Inflammatory macrophage (primary cell): ENCODE measurements at places on chromosomes 7 and 10.
A peak's percentile ranks its signal among the peaks of the same experiment; 100 is the strongest.

GRCh38 chr7:148931470-148931869, 47.4 kb upstream of the EZH2 start:
- DNase-seq, result no peak

- DNase-seq, result no peak
These were observed 13.9 kb downstream of the HECTD2 start for GRCh38 chr10:91424016-91424415.

DNA sequence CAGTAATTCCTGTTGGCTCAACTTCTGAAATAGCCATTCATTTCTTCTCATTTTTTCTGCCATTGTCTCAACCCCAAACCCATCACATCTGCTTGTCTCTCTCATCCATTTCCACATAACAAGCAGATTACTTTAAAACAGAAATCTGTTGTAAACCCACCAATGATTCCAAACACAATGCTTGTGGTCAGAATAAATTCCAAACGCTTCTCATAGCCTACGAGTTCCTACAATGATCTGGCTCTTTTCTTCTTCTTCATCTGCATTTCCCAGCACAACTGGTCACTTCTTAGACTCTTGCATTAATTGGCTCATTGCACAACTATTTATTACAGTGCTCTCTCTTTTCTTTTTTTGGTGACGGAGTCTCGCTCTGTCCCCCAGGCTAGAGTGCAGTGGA, 364.1 kb downstream of the GATA3 start:
- no peak for DNase-seq

DNA sequence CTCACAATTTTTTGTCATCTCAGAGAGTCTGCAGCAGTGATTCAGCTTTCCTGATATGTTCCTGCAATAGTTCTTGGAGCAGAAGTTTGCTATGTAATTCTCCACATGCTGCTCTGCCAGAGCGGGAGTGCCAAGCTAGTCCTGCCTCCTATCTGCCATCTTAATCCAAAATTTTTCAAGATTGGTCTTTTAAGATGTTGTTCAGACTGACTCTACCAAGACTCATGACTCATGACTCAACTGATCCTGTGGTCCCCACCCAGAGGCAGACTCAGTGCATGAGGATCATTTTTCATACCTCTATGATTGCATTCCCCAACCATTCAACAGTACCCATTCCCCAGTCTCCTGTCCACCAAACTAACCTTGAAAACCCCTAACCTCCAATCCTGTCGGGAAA, 470.8 kb downstream of the INHBA start:
- no peak for DNase-seq

GRCh38 chr7:101723835-101724234, 93.6 kb upstream of the CUX1 start:
- DNase-seq, result no peak

- DNase-seq, result no peak
These were observed 77.9 kb downstream of the ARHGAP22 start for GRCh38 chr10:48526846-48527505.

DNA sequence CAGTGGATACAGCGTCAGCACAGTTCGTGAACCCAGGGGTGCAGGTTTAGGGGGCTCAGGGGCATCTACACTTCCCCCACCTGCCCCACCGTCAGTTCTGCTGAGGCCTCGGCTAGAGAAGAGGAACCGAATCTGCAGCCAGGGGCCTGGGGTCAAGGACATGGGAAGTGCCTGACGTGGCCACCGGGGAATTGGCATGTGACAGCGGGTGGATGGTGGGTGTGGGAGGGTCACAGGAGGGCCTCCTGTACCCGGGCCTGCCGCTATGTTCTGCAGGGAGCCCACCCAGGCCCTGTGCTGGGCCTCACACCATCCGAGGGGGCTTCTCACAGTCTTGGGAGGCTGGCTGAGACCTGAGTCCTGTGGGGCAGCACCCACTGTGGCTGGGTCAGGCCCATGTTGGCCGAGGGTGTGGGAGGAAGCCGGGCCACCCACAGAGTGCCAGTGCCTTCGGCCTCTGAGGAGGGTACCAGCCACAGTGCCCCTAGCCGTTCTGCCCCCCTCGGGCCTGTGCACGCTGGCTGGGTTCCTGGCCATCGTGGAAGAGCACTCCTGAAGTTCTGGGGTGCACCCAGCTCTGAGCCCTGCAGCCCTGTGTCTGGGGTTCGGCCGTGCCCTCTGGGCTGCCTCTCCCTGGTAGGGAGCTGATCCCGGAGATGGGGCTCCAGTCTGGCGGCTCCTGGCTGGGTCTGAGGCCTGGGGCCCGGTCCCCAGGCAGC, 5.9 kb downstream of the TTYH3 start:
- DNase-seq, result peak; percentile 93

DNA sequence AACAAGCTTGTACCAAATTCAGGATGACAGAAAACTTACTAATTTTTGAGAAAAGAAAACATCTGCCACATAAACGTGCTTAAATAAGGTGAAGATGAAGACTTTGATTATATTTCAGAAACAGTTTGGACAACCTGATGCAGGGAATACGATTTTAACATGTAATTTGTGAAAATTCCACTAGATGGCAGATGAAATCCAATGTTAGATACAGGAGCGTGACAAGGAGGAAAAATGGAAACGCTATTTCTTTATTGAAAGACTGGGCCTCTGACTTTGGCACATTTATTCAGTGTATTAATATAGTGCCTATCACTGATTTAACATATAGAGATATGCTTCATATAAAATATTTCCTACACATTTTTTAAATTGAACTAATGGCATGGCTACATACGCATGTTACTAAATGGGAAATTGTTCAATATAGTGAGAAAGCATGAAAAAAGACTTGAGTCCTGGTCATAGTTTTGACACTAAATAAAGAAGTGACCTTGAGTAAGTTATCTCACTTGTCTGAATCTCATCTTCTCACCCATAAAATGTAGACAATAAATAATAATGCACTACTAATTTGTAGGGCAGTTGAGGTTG, 60.7 kb downstream of the CD36 start:
- peak; percentile 62 for DNase-seq

- no peak for DNase-seq
These were observed 21.5 kb downstream of the HERC4 start for GRCh38 chr10:68053553-68053952.

- DNase-seq, result peak; percentile 18
These were observed 45.9 kb upstream of the ARHGAP12 start for GRCh38 chr10:31974434-31975124.

DNA sequence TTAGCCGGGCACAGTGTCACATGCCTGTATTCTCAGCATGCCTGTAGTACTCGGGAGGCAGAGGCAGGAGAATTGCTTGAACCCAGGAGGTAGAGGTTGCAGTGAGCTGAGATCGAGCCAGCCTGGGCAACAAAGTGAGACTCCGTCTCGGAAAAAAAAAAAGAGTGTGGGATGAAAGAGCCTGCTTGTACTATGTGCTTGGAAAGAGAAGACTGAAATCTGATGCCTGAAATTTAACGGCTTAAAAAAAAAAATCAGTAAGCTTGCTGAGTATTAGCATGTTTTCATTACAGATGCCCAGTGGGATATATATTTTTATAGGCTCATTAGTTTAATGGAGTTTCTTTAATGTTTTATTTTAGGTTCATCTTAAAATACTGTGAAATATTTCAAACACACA, 4.2 kb downstream of the NT5C2 start:
- no peak for DNase-seq

GRCh38 chr10:79268161-79268601, 79.1 kb upstream of the PPIF start:
- DNase-seq, result peak; percentile 38

DNA sequence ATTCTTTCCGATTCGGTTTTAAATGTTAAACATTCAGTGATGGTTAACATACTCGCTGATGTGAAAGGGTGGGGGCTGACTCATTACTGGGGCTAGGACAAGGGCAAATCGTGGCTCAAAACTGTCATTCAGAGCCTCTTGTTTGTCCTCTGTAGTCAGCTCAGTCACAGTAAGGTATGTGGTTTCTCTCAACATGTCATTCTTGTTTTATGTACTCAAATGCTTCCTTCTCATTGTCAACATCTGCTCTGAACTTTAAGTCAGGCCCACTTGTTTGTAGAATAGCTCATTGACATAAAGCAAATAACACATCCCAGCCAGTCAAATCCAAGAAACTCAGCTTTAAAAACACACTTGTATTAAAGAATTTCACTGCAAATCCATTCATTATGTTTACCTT, 7.3 kb downstream of the SLC16A9 start:
- DNase-seq, result no peak

DNA sequence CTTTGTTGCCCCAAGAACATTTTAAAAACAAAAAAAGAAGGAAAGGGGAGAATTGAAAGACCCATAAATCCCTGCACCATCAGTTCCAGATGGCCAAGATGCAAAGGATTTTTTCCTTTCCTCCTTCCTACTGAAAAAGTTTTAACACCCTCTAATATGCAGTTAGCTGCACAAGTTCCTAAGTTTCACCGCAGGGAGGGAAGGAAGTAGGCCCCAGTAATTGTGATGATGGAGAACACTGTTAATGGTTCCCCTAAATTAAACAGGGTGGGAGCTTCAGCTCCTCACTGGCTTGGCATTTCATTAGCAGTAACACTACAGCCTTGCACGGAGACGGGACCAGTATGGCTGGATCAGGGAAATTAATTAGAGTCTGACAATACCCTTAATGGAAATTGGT, 63.7 kb upstream of the PPIF start:
- no peak for DNase-seq

- DNase-seq, result no peak
These were observed 49.3 kb downstream of the CALML3 start for GRCh38 chr10:5573968-5574641.

DNA sequence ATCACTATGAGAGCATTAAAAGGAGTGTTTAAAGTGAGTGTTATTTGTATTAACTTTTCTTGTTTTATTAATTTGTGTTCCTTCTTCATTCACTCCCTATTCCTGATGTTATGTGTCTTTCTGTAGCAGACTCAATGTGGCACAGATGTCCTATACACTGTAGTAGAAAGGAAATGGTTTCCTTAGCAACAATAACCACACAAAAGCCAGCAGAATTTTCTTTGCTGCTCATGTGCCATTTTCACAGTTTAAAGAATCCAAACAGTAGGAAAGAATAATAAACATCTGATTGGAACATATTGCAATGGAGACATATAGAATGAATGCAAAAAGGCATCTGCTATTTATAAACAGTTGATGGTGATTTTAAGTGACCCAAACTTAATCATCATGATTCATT, 763.6 kb downstream of the PHTF2 start:
- no peak for DNase-seq

DNA sequence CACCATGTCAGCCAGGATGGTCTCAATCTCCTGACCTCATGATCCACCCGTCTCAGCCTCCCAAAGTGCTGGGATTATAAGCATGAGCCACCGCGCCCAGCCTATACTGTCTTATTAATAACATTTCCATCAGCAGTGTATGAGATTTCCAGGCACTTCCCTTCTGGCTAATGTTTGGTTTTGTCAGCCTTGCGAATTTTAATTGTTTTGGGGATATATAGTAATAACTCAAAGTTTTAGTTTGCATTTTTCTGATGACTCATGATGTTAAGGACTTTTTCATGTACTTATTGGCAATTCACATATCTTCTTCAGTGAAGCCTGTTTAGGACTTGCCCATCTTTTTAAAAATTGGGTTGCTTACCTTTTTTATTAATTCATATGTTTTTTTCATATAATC, 76.0 kb downstream of the TMEM270 start:
- no peak for DNase-seq

DNA sequence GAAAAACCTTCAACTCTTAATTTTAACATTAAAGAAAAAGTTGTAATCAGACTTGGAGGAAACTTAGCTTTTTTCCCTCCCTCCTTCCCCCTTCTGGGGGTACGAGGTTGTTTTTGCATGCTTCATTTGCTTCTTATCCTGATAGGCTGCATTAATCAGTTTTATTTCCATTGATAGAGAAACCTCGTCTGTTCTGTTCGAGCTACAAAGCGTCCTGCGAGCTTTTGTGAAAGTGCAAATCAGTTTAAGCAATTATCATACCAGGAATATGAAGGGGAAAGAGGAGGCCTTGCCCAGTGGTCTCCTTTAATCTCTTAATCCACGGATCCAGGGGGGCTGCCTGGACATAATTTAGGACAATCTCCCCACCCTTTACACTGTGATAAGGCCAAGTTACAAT, 7.5 kb downstream of the EMX2 start:
- DNase-seq, result no peak

- DNase-seq, result no peak
These were observed 269.2 kb downstream of the BAMBI start for GRCh38 chr10:28946479-28946878.

GRCh38 chr10:132506711-132507408, 30.7 kb upstream of the INPP5A start:
- DNase-seq, result no peak

GRCh38 chr7:1920266-1920681, 250.2 kb downstream of the ELFN1 start:
- peak; percentile 69 for DNase-seq

- DNase-seq, result peak; percentile 65
These were observed 102.1 kb downstream of the RTKN2 start for GRCh38 chr10:62166331-62167131.

GRCh38 chr10:16367621-16368292, 69.1 kb upstream of the PTER start:
- no peak for DNase-seq

- DNase-seq, result peak; percentile 55
These were observed 15.1 kb upstream of the NME8 start for GRCh38 chr7:37833107-37833817.

- DNase-seq, result no peak
These were observed at the start of gene HOXA10 for GRCh38 chr7:27173956-27174873. Gene HOXA10, minus strand, starts transcription at chr7:27174320. Its CDS starts 14 bp downstream, at chr7:27174306.

GRCh38 chr7:2958416-2959102, 85.1 kb downstream of the CARD11 start:
- no peak for DNase-seq

DNA sequence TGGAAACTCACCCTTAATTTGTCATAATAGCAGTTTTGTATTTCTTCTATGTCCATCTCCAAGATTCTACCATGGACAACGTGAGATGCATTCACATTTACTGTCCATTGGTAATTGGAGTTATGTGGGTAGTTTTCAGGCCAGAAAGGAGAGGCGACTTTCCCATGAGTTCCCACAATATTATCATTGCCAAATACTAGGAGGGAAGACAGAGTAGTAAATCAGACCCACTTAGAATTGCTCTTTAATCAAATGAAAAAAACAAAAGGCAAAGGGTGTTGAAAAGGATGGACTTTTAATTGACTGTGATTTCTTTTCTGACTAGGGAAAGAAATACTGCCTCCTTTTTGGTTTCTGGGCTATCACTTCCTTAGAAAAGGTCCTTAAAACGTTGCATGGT, 121.7 kb upstream of the RSU1 start:
- no peak for DNase-seq

GRCh38 chr7:132638000-132638399, 61.7 kb upstream of the PLXNA4 start:
- no peak for DNase-seq

DNA sequence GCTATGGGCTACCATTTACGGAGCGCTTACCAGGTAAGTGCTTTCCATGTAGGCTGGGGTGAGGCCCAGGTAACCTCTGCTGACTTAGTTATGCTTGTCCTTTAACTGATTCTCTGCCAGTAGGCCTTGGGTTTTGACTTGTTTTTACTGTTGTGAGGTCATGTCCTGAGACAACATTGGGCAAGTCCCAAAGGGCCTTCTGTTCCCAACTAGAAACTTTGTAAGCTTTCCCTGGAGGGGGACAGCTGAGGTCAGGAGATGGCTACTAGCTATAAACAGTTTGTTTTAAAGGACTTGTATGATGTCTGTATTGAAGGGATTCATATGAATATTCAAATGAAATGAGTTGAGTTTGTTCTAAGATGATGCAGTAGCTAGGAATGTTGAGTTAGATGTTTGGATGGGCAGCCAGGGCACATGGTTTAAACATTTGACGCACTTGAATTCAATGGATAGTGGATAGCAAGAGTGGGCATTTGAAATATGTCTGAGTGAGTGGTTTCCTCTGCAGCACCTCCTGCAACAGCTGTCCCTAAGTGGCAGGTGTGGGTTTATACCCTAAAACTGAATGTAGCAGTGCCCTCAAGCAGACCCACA, 10.0 kb upstream of the SGPL1 start:
- DNase-seq, result no peak
